Activated CD4-positive, alpha-beta T cell treated with anti-CD3 and anti-CD28 coated beads, Interleukin-2, Interleukin-4, amounts not matched to agents 100 ng/mL and 50 ng/mL, durations not matched to agents 16 hours and 8 hours (primary cell): ENCODE measurements at places on chromosomes 5 and 9.

DNA sequence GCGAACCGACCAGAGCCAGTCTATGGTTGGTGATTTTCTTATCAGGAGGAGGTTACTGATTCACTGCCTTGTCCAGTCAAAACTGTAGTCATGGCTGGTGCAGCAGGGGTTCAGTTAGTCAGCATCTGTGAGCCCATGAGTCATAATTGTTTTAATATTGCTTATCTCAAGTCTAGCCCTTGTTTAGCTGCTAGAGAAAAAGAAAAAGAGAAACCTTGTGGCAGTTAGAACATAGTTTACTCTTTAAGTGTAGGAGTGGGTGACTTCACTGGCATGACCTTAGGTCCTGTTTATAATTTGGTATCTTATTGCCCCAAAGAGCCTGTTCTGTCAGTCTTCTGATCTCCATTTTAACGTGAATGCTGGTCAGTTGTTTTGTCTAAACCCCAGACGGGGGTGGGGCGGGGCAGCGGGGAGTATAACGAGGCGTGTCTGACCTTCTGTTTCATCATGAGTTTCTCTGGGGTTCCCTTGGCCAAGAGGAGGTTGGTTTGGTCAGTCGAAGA lies 76.9 kb upstream of the NFIL3 start:
- DNase-seq: peak; percentile 76

- no peak for DNase-seq
Measured at GRCh38 chr5:168991311-168991710, 309.6 kb downstream of the SLIT3 start.

GRCh38 chr5:38413696-38414095 lies 142.8 kb downstream of the LIFR start:
- no peak for DNase-seq

DNA sequence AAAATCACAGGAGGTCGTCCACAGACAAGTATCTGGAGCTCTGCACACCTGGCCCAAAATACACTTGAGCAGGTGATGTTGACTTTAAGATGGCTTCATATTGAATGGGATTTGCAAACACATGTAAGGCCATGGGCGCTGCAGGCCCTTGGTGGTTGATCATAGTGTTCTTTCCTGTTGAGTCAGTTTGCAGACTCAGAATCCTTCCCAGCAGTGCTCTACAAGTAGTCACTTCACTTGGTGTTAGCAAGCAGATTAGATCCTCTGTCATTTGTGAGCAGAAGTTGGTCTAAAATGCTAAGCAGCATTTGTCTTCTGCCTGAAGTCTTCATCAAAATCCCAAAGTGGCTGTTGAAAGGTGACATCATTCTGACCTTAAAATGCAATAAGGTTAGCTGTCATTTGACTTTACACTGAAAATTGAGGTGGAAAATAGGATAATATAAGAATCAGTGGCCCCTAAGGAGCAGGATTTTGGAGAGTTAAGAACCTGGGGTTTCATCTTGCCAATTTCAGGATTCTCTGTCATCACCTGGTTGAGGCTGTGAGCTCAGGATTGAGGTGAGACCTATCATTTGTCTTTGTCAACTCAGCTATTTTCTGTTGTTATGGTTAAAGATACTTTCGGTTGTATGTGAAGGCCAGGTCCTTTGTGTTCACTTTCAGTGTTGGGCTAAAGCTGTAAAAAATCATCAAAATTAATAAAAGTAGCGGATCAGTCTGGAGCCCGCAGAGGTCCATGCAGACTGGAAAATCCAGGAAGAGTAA lies 114.5 kb downstream of the LRRC70 start:
- no peak for DNase-seq
